Stomach (tissue), 19 donors: ENCODE measurements at places on chromosomes 13 and 19. TPM values are rescaled to one million over a fixed set of nuclear protein-coding genes. Genes with fewer than 3 reads are reported as not detected.

Gene KLK12
- not detected for polyA plus RNA-seq

Gene MYBPC2
- not detected for polyA plus RNA-seq

Gene DAND5
- 0.13 TPM for polyA plus RNA-seq

Gene AKT1S1
- polyA plus RNA-seq, result 35.5 TPM

Gene CYP4F11
- polyA plus RNA-seq, result 0.61 TPM
